Stimulated activated CD8-positive, alpha-beta memory T cell treated with anti-CD3 and anti-CD28 coated beads, Interleukin-4, amount 100 ng/mL, for 1 hour (primary cell): ENCODE measurements at places on chromosomes 6 and 20.

DNA sequence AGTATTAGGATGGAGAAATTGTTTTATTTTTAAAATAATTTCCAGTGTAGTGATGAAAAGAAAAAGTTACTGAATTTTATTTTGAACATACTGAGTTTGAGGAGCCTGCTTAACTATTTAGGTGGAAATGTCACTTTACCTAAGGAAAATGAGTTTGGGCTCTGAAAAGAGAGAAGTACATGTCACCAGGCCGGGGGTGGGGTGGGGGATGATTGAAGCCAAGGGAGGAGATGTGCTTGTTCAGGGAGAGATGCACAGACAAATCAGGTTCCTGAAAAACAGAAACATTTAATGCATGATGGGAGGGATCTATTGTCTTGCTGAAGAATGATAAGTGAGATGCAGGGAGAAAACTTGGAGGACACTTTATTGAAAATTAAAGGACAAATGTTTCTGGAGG is 71.3 kb downstream of the PLCB1 start:
- DNase-seq: no peak

- DNase-seq: no peak
Observed at GRCh38 chr6:68726992-68727391, 91.9 kb downstream of the ADGRB3 start.

- DNase-seq: no peak
Observed at GRCh38 chr6:77072694-77073409, 390.4 kb downstream of the HTR1B start.

DNA sequence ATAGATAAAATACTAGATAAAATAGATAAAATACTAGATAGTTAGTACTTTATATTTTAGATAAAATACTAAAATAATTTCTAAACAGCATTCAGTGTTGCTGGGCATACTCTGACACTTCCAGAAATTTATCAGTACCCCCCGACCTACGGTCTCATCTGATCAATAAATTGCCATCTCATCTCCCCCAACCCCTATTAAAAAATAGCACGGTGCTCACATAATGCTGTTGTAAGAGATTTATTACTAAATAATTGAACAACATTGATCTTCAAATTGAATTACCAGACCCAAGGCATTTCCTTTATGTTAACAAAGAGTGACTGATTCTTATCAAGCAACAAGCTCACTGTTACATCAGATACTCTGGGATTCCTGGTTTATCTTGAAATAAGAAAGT is 300.9 kb downstream of the CBLN4 start:
- no peak for DNase-seq

GRCh38 chr6:7991536-7991935 is 72.7 kb downstream of the BLOC1S5 start:
- no peak for DNase-seq

DNA sequence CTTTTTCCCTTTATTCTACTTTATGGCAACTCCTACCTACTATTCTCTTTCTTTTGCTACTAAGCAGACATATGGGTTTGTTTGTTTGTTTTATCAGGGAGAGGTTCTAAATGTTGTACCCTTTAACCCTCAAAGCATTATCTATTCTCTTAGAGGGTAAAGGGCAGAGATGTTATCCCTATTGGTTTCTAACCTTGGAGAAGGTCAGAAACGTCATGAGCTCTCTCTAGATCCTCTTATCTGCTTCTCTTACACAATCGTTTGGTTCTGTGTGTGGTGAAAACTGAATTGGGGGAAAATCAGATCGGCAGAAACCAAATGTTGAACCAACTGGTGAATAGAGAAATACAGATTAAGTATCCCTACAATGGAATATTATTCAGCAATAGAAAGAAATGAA is 6.4 kb upstream of the MPC1 start:
- no peak for DNase-seq

- no peak for DNase-seq
Observed at GRCh38 chr6:108157234-108157980, 8.4 kb upstream of the NR2E1 start.

DNA sequence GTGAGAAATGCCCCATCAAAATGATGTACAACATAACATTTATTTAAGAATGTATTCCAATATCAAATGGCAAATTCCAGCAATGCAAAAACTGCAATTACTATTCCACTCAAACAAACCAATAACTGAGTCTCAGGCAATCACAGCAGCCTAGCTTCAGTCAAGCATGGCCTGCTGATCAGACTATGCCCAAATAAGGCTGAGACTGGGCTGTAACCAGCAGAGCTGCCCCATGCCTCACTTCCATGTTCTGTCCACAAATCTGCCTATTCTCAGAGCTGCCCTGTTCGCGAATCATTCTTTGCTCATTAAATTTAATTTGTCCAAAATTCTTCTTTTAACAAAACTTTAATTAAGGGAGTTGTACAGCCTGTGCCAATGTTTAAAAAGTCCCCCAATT is 155.4 kb downstream of the FNDC1 start:
- no peak for DNase-seq

GRCh38 chr6:156585859-156586258 is 191.3 kb upstream of the ARID1B start:
- no peak for DNase-seq

DNA sequence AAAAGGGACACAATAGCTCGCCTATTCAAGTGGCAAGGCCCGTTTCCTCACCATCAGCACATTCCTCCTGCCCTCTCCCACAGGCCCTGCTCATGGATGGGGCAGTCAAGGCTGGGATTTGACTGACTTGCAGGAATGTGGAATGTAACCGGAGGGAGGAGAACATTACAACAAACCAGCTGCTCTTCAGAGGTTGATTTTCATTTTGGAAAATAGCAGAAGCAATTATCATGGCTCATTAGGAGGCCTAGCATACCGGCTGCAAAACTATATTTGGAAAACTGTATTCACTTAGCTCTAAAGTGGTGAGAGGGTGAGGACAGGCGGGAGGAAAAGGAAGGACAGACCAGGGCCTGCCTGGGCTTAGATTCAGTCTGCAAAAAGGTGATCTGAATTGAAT is 283.7 kb downstream of the CD83 start:
- DNase-seq: no peak

- no peak for DNase-seq
Observed at GRCh38 chr20:16684416-16684815, 45.4 kb upstream of the SNRPB2 start.

DNA sequence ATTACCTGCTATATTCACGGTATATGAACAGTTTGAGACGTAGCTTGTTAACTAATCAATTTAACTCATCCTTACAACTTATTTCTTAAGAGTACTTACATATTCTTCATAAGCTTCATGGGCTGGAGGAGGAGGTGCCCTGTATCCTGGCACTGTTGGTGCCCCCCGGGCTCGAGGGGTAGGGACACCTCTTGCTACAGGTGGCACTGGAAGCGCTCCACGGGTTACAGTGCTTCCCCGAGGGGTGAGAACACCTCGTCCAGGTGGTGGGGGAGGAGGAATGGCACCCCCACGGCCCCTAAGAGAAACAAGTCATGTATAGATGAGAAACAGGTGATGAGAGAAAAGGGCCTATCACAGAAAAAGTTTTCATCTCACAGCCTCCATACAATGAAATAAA is 391.5 kb downstream of the KHDRBS2 start:
- DNase-seq: no peak

GRCh38 chr6:28742668-28743270 is 181.0 kb downstream of the TRIM27 start:
- DNase-seq: no peak

DNA sequence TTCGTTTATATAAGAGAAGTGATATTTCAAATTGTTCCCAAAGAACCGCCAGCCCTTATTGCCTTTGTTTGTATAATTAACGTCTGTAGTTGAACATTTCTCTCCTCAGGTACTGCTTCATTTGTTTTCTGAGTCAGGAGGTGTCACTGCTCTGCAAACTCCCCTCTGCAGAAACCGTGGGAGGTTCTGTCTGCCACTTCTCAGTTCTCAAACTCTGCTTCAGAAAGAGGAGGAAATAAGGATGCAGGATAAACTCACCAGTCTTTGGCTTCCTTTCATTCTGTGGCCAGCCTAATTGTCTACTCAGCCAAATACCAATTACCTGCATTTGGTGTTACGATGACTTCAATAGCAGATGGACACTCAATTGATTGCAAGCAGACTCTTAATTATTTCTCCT is 149.8 kb downstream of the PAK5 start:
- no peak for DNase-seq

- no peak for DNase-seq
Observed at GRCh38 chr20:35252037-35252461, 25.6 kb downstream of the MMP24 start.

- DNase-seq: no peak
Observed at GRCh38 chr6:90298459-90299053, 1.9 kb upstream of the BACH2 start.

GRCh38 chr20:49505518-49505917 is 23.1 kb upstream of the KCNB1 start:
- DNase-seq: no peak

DNA sequence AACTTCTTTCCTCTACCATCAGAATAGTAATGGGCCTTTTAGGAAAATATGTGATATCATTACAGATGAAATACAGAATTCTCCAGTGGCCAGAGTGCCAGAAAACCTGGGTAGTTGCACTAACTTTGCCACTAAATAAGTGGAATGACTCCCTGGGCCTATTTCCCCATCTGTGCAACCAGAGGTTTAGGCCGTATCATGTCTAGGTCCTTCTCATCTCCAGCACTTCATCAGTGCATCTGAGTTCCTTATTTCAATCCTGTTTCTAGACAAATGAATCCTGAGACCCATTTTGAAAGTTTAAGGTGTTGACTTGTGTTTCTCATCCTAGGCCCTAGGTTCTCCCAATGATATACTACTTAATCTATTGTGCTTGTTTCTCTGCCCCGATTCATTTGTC is 236.2 kb downstream of the CD83 start:
- no peak for DNase-seq
